ENCODE measurements at places on chromosomes 5 and 9. TPM values are rescaled to one million over a fixed set of nuclear protein-coding genes. Genes with fewer than 3 reads are reported as not detected.

DNA sequence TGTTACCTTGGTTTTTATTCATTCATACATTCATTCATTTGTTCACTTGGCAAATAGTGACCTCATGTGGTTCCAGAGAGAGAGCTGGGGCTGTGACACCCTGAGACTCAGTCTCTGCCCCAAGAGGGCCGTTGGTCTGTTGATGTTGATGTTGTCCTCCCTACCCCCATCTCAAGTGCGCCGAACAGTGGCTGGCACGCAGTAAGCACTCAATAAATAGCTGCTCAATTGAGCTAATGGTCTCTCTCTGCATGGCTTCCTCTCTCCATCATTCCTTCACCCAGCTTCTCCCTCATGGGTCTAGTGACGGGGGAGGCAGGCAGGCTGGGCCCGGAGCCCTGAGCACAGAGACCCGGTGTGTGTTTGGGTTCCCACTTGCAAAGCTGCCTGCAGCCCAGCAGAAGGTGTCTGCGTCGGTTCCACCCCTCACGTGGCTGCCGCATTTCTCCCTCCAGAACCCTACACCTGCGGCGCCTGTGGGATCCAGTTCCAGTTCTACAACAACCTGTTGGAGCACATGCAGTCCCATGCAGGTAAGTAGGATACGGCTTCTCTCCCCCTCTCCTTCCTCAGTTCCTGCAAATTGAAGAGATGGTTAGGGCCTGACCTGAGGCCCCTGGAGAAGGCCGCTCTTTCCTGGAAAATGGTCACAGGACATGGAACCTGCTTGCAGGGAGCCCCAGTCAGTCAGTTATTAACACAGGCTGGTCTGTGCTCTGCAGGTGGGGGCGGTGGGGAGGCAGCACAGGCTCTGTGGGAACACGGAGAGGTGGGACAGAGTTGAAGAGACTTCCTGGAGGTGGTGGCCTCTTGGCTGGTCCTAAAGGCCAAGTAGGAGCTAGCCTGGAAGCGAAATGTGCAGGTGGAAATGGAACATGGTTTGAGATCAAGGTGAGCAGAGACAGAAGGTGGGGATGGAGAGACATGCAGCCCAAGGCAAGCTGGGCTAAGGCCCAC lies 42.0 kb downstream of the AMBP start:
- no peak overlapping the region for H3K27ac ChIP-seq
- H3K4me1 ChIP-seq: no peaks in the 10 kb centered on the region
- DNase-seq: no peak
- H3K36me3 ChIP-seq: no peaks in the 10 kb centered on the region
- no peak overlapping the region for H3K4me3 ChIP-seq
- no peaks in the 10 kb centered on the region for H3K27me3 ChIP-seq

DNA sequence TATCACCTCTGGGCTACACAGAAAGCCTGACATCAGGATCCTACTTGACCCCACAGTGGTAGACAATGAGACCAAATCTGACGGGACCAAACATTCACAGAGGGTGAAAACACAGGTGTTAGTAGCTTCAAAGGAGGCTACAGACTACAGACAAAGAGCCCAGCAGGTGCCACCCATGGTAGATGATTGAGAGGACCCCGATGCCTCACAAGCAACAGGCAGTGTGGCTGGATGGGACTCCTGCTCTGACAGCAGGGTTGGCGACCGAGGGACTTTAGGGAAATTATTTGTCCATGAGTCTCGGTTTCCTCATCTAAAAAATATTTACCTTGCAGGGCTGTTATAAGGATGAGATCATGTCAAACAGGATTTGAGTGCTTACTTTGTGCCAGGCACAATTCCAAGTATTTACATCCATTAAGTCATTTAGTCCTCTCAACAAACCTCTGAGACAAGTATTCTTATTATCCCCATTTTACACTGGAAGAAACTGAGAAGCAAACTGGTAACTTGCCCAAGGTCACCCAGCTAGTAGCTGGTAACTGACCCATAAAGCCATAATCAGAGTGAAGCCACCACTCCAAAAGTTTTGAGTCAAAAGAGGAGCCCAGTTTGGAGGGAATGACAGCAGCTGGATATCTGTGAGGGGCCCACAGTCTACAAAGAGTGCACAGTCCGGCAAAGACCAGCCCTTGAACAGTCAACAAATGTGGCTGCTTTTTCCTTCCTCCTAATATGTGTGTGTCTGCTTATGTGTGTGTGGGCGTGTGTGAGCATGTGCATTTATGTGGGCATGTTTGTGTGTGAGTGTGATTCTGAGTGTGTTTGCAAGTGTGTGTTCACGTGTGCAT lies 502.0 kb downstream of the BNC2 start:
- H3K27ac ChIP-seq: no peak overlapping the region
- H3K4me1 ChIP-seq: no peaks in the 10 kb centered on the region
- no peaks in the 10 kb centered on the region for H3K36me3 ChIP-seq
- H3K27me3 ChIP-seq: no peaks in the 10 kb centered on the region

DNA sequence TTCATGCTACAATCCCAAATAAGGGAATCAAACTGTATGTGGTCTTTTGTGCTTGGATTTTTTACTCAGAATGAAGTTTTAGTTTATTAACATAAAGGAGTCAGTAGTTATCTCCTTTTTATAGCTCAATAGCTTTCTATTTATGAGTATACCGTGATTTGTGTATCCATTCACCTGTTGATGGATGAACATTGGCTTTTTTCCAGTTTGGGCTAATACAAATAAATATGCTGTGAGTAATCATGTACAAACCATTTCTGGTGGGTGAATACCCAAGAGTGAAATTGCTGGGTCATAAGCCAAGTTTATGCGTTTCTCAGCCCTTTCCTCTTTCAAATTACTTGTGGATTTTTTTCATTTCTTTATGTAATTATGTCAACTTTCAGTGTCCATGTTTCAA lies 395.3 kb downstream of the OSTF1 start:
- no peaks in the 10 kb centered on the region for H3K36me3 ChIP-seq
- no peaks in the 10 kb centered on the region for H3K4me1 ChIP-seq
- H3K27me3 ChIP-seq: no peaks in the 10 kb centered on the region
- no peak overlapping the region for H3K27ac ChIP-seq
- H3K4me3 ChIP-seq: no peak overlapping the region

- H3K27ac ChIP-seq: no peak overlapping the region
- peaks cover 10% of the 10 kb centered on the region for H3K27me3 ChIP-seq
- DNase-seq: no peak
- no peaks in the 10 kb centered on the region for H3K36me3 ChIP-seq
Observed at GRCh38 chr5:141917760-141918159, 5.9 kb upstream of the DELE1 start.

TRPM6 gene
- not detected for polyA plus RNA-seq
